ENCODE measurements at places on chromosomes 1 and 21.
A peak's percentile ranks its signal among the peaks of the same experiment; 100 is the strongest.

DNA sequence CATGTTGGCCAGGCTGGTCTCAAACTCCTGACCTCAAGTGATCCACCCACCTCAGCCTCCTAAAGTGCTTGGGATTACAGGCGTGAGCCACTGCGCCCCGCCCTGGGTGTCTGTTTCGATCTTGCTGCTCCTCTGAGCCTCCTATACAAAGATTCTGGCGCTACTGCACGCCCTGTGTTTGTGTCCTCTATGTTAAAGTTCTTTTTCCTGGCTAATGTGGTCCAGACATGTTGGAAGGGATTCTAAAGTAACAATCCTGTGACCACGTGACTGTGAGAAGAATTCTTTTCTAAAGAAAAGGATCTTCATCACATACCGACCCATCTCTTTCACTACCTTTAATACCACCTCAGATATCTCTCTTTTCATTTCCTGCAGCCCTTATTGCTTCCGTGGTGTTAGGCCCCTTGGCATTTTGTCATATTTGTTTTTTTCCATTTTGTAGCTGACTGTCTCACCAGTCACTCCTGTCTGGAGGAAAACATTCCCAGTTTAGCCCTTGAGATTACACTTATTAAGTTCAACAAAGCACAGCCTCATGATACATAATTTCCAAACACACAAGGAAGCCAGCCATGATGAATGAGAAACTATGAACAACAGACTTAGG is 27.2 kb upstream of the ENO1 start:
- H3K36me3 ChIP-seq = peaks cover 5% of the 10 kb centered on the region
- H3K27ac ChIP-seq = no peak overlapping the region
- H3K4me3 ChIP-seq = no peak overlapping the region
- H3K27me3 ChIP-seq = peaks cover 6% of the 10 kb centered on the region

- H3K27ac ChIP-seq = no peak overlapping the region
- peaks cover 14% of the 10 kb centered on the region for H3K4me1 ChIP-seq
- H3K4me3 ChIP-seq = no peak overlapping the region
- no peaks in the 10 kb centered on the region for H3K27me3 ChIP-seq
- no peak for DNase-seq
- no peaks in the 10 kb centered on the region for H3K36me3 ChIP-seq
These were observed 39.3 kb upstream of the NTPCR start for GRCh38 chr1:232911027-232911599.

- H3K36me3 ChIP-seq = no peaks in the 10 kb centered on the region
- DNase-seq = no peak
- no peaks in the 10 kb centered on the region for H3K27me3 ChIP-seq
- no peaks in the 10 kb centered on the region for H3K4me1 ChIP-seq
- no peak overlapping the region for H3K4me3 ChIP-seq
These were observed 208.8 kb downstream of the GPR52 start for GRCh38 chr1:174656409-174657059.

DNA sequence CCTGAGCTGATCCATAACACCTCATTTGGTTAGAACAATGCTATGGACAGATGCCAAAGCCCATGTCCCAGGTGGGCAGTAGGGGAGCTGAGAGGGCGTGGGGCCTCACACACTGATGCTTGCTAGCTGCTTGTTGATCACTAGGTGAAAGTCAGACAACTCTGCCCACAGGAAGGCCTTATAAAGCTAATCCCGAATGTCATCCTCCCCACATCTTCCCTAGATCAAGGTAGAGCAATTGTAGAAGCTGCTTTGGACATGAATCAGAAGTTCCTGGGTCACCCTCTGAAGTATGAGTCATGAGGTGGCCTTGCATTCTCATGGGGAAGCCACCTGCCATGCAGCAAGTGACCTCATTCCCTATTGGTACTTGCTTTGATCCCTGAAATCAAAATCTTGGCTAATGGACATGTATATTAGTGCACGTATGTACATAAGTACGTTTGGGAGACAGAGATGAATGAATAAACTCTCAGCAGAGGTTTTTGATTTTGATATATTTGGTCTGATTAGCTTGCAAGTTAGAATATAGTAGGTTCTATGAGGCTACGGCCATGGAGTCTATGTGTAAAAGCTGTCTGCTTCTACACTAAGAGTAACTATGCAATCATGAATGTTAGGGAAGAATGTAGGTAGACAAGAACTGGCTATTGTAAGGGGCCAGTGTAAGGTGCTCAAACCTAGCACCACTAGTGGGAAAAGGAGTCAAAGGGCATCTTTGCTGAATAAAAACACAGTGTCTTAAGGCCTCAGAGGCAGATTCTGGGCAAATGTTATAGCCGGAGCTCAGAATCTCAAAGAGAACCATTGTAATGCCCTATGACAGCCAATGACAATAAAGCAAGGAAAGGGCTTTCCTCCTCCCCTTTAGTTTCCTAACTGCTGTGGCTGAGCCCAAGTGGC is 52.6 kb downstream of the ABCA4 start:
- DNase-seq = no peak
- H3K27ac ChIP-seq = no peak overlapping the region
- no peak overlapping the region for H3K4me3 ChIP-seq
- H3K36me3 ChIP-seq = no peaks in the 10 kb centered on the region
- H3K27me3 ChIP-seq = peaks cover 7% of the 10 kb centered on the region

DNA sequence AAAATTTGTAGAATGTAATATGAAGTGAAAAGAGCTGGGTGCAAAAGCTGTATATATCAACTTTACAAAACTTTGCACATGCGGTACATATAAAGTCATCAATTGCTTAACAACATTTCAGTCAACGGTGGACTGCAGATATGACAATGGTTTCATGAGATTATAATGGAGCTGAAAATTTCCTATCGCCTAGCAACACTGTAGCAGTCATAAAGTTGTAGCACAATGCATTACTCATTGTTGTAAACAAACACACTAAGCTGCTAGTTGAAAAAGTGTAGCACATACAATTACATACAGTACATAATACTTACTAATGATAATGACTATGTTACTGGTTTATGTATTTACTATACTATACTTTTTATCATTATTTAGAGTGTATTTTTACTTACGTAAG is 64.0 kb downstream of the RGS7 start:
- H3K27me3 ChIP-seq = no peaks in the 10 kb centered on the region
- no peaks in the 10 kb centered on the region for H3K4me1 ChIP-seq
- no peaks in the 10 kb centered on the region for H3K36me3 ChIP-seq
- DNase-seq = no peak
- no peak overlapping the region for H3K4me3 ChIP-seq

- no peak overlapping the region for H3K4me3 ChIP-seq
- H3K27me3 ChIP-seq = no peaks in the 10 kb centered on the region
- no peak for DNase-seq
- no peak overlapping the region for H3K27ac ChIP-seq
- H3K4me1 ChIP-seq = peaks cover 10% of the 10 kb centered on the region
These were observed 18.9 kb downstream of the SDE2 start for GRCh38 chr1:225980005-225980836.

DNA sequence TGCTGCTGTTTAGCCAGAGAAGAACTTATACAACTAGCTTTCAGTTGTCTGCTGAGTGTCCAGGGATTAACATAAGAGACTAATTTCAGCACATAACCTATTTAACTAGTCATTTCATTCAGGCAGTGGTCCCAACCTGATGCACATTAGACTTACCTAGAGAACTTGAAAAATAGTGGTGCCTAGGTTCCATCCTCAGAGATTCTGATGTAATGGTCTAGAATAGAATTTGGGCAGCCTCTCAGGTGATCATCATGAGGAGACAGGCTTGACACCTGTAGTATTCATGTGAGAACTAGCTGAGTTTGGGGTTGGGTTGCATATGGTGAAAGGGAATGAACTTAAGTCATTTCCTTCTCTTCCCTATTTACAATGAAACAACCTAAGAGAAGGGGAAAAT is 24.8 kb downstream of the CNST start:
- H3K4me1 ChIP-seq = peaks cover 31% of the 10 kb centered on the region
- H3K4me3 ChIP-seq = no peak overlapping the region
- DNase-seq = no peak

DNA sequence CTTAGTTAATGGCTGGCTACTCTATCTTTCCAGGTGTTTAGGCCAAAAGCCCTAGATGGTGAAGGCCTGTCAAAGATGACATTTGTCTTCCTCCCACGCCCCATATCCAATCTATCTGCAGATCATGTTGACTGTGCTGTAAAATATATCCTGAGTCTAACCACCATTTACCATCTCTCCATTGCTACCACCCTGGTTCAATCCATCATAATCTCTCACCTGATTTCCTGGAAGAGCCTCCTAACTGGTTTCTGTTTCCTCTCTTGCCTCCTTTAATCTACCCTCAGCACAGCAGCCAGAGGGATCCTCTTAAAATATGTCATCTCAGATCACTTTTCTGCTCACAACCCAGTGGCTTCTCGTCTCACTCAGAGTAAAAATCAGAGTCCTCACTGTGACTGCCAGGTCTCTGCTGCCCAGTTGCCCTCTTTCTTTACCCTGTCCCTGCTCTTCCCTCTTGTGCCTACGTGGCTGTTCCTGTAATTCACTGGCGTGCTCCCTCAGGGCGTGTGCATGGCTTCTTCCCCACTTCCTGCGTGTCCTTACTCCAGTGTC is 17.8 kb downstream of the TMEM50A start:
- H3K4me1 ChIP-seq = peaks cover 48% of the 10 kb centered on the region
- H3K4me3 ChIP-seq = peak overlapping the region; percentile 18

GRCh38 chr21:30271611-30272010 is 11.1 kb downstream of the KRTAP24-1 start:
- H3K4me1 ChIP-seq = no peaks in the 10 kb centered on the region
- H3K36me3 ChIP-seq = no peaks in the 10 kb centered on the region
- no peak overlapping the region for H3K27ac ChIP-seq
- no peak overlapping the region for H3K4me3 ChIP-seq
- DNase-seq = no peak

- no peaks in the 10 kb centered on the region for H3K4me1 ChIP-seq
- H3K36me3 ChIP-seq = no peaks in the 10 kb centered on the region
- no peak for DNase-seq
- peaks cover 29% of the 10 kb centered on the region for H3K27me3 ChIP-seq
- no peak overlapping the region for H3K4me3 ChIP-seq
These were observed 59.3 kb downstream of the RNF220 start for GRCh38 chr1:44464361-44464760.

All from activated CD4-positive, alpha-beta memory T cell treated with anti-CD3 and anti-CD28 coated beads, Interleukin-2, amount 10 ng/mL, durations not matched to agents 7 days and 5 days (primary cell).